ENCODE measurements at places on chromosomes 7 and 10.

DNA sequence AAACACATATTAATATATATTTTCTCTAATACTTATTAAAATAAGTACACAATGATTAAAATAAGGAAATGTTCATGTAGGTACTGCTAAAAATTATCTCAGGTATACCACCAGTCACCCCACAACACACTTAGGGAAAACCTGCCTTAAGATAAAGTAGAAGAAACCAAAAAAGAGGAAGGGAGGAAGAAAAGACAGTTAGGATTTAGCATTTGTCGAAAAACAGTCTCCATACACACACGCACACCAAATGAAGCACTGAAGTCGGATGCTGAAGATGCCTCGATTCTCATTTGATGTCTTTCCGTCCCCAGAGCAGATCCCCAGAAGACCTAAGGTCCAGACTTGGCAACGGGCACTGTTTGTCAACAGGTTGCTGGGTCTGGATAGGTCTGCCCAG, 30.0 kb upstream of the ARID5B start:
- DNase-seq: no peak

GRCh38 chr7:83366629-83367028, 203.9 kb upstream of the PCLO start:
- DNase-seq: no peak

DNA sequence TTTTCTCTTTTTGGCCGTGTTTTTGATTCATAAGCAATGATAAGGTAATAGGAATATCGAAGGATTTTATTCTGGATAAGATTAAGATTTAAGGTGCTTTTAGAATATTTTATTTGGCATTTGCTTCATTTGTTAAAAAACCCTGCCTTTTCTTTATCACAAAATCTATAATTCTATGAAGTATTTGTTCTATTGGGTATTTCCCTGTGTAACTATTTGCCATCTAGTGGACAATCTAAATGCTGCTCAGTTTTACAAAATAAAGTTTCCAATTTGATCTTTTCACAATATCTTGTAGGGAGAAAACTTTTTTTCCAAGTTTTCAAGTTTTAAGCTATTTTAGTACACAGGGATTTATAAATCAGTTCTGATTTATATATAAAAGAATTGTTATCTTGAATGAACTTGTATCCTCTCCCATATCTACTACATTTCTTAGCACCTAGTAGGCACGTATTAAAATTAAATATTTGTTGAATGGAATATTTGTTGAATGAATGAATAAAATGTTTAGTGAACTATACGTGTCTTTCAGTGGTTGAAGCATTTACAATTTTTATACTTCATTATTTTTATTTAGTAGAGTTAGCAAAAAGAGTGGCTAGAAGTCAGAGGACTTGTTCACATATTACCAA, 26.5 kb downstream of the ANKRD7 start:
- no peak for DNase-seq

DNA sequence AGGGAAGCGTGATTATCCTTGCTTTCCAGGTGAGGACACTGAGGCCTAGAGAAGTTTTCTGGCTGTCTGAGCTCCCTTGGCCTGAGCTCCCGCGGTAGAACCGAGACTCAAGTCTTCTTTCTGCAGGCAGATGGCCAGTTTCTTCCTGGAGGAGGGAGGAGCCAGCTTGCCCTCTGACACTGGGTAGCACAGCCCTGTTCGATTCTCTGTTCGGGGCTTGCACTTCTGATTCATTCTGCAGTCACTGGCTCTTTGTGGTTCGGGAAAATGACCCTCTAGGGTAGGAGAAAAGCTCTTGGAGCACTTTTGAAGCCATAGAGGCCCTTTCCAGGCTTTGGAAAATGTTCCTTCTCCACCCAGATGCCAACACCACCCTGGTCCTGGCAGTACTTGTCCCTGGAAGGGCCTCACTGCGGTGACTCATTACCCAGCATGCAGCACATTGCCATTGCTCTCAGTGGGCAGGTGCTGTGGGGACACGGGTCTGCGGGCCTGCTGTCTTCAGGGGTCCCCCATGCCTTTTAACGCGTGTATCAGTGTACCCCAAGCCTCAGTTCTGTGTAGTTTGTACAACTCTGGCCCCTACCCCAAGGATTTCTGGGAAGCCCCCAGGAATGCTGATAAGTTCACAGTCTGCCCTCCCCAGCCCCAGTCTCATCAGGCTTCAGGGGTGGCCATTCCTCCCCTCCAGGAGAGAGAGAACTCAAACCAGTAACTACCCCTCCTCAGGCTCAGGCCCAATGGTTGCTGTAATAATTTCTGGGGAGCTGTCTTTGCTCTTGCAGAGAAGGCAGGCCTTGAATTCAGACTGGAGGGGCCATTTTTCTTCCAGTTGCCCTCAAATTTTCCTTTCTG, 11.9 kb downstream of the CHST3 start:
- DNase-seq: no peak

- DNase-seq: no peak
Measured at GRCh38 chr7:91191771-91192170, 72.5 kb upstream of the FZD1 start.

DNA sequence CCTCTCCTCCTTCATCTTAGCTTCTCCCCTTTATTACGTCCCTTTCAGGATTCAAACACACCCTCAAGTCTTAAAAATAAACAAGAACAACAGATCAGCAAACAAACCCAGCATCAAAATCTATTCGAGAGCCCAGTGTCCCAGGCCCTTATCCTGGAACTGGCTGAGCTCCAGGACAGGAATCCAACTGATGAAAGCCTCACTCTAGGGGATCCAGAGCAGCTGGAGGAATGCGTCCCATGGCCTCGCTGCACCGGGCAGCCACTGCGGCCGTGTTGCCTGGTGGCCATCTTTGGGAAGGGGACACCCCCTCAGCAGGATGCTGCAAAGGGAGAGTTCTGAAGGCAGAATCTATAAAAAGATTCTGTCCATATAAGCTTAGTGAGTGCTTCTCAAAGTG, 156.5 kb upstream of the BMPER start:
- DNase-seq: no peak

GRCh38 chr7:128349466-128349825, 5.7 kb upstream of the RBM28 start:
- no peak for DNase-seq

All from GM04504 (cell line).